Stimulated activated CD8-positive, alpha-beta memory T cell treated with anti-CD3 and anti-CD28 coated beads, Interleukin-4, amount 100 ng/mL, for 48 hours (primary cell): ENCODE measurements at places on chromosomes 7 and 10.

DNA sequence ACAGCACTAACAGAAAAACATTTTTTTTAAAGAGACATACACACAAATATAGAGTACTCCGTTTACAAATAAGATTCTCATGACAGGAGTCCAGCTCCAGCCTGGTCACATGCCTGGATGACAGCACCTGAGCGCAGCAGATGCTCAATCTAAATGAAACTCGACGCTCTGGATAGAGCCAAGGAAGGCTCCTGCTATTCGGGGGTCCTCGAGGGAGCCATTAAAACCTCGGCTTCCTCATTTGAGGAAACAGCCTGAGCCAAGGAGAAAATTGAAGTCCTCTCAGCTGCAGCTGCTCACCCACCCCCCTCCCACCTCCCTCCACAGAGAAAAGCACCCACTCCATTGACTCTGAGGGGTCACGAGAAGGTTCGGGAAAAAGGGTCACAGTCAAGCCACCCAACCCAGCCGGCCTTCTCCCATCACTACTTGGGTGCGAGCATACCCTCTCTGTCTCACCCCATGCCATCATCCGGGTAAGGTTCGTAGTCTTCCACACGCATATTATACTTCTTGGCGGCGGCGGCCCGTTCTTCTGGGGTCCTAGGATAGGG is 673 bp downstream of the NDUFB8 start:
- peak; percentile 39 for DNase-seq

GRCh38 chr10:10796061-10796773 is 221.5 kb upstream of the CELF2 start:
- DNase-seq, result no peak

GRCh38 chr7:35253460-35253709 is 515 bp downstream of the TBX20 start:
- DNase-seq, result no peak

DNA sequence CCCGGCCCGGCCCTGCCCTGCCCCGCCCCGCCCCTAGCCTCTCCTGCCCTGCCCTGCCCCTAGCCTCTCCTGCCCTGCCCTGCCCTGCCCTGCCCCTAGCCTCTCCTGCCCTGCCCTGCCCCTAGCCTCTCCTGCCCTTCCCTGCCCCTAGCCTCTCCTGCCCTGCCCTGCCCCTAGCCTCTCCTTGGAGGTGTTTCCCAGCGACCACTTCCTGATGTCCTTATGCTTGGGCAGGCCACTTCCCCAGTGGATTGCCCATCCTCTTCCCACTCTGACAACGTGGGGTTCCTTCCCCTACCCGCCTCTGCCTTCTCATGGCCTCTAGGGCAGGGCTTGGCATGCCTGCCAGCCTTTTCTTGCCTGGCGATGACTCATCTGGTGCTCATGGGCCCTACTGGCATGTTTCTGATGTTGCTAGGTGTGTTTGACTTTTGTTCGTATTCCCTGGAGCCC is 21.2 kb downstream of the PRXL2A start:
- DNase-seq, result no peak

- DNase-seq, result peak; percentile 31
Observed at GRCh38 chr10:7787150-7787856, 490 bp downstream of the KIN start.

DNA sequence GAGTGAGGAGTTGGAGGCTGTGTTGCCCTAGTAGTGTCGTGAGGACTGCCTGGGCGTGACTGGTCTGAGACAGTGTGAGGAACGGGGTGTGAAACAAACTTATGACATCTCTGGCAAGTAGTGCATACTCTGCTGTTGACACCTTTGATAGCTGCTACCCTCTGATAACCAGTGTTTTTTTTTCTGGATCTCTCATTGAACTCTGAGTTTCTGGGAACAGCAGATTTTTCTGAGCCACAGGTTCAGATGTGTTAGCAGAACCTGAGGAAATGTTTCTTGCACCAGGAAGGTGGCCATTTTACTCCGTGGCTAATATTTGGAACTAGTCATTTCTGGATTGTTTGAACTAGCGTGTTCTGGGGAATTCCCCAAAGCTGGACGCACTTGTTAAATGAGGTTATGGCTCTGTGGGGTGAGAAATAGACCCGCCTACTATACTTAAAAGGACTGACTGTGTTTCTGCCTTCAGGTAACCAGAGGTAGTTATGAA is 52.9 kb downstream of the AUTS2 start:
- no peak for DNase-seq

GRCh38 chr10:21600804-21601433 is 66.9 kb downstream of the MLLT10 start:
- no peak for DNase-seq

GRCh38 chr7:45927721-45928120 is 6.6 kb upstream of the IGFBP3 start:
- no peak for DNase-seq

GRCh38 chr7:44177570-44178131 is 11.6 kb downstream of the GCK start:
- no peak for DNase-seq

DNA sequence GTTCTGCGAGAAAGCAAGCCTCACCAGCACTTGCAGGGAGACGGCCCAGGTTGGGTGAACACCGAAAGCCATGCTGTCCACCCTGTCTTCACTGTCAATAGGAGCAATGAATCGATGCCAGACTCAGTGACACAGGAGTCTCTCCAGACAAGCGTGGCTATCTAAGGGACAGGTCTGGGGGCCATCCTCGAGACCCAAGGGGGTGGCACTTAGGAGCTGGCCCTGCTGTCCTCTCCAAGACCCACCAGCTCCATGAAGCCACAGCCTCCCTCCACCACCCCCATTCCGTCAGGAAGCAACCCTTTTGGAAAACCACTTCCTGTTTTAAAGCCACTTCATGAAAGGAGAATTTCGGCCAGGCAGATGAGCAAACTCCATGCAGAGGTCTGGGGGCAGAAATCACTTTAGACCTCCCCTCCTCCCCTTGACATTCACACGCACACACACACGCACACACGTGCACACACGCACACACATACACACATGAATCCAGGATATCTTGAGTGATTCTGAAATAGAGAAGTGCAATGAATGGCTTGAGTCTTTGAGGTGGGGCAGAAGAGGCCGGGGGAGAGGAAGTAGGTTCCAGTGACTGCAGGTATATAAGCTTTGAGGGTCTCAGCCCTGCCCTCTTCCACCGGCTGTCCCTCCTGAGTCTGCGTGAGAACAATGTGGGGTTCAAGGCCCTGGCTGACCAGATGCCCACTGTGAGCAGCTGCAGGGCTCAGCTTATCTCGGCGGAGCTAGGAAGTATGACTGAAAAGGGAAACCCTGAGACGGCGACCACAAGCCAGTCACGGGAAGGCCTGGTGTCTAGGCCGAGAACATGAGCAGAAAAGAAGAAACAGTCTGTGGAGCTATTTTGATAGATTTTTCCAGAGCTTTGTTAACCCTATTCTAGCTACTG is 25.0 kb downstream of the RGS10 start:
- DNase-seq, result peak; percentile 78

DNA sequence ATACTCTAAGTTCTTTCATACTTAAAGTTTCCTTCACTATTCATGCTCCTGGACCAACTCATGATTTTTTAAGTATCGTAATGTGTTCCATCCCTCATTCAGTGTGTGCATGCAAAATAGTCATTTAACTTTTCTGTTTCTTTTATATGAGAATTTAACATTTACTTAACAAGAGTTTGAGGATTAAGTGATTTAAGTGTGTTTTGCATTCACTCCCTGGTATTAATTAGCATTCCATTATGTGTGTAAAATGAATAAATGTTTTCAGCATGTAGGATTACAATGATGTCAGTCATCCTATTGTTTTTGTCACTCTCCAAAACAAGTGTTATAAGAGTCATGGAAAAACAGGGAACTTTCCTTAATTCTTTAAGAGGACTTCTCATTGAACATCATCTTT is 457.7 kb downstream of the IPMK start:
- DNase-seq, result no peak

GRCh38 chr7:42065942-42066341 is 171.1 kb downstream of the GLI3 start:
- no peak for DNase-seq

DNA sequence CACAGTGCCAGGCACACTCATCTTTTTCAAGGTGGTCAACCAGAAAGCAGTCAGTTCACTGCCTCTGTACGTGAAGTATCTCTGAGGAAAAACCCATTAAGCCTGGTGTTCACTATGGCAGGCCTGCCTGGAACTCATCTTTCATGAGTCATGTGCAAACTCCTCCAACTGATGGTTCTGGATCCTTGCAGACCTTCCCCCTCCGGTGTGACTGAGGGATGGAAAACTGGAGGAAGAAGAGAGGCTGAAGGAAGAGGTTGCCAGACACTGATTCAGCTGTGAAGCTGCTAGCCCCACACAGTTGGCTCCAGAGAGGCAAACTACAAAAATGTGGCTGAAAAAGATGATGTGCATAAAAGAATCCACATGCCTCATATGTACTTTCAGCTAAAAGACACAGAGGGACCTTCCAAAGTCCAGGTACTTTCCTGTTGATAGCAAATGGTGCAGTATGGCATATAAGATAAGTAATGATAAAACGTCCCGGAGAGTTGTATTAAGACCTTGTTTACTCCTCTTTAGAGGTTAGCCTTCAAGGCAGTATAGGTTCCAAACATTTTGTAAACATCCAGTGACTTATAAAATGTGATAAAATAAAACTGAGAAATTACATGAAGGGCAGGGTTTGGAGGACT is 2.7 kb downstream of the CYP3A5 start:
- DNase-seq, result no peak

DNA sequence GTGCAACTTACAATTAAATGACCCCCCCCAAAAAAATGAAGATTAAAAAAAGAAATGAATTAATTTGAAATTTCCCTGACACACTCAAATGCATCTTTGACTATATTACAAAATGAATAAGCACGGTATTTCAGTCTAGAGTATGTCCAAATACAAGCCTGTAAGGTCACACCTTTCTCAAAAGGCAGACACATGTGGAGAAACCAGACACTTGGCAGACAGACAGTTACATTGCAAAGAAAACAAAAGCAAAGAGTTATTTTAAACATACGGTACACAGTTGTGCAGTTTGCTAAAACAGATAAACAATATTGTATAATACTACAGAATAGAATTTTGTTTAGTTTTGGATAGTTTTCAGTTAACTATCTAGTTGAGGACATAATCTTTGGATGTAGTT is 153.0 kb downstream of the ATE1 start:
- DNase-seq, result no peak

- no peak for DNase-seq
Observed at GRCh38 chr7:127557803-127558202, 27.6 kb downstream of the GCC1 start.

DNA sequence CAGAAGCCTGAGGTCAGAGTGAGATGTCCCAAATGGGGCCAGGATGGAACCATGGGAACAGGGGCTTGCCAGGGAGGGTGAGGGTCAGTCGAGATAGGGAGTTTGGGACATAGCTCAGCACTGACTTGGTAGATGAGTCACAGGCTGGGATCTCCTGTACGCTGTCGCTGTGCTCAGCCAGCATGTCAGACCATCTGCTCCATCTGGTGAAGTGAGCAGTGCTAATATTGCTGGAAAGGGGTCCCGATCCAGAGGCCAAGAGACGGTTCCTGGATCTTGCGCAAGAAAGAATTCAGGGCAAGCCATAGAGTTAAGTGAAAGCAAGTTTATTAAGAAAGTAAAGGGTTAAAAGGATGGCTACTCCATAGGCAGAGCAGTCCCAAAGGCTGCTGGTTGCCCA is 505.6 kb downstream of the GALNT17 start:
- DNase-seq, result no peak

GRCh38 chr10:42479057-42479456 is 159.3 kb downstream of the ZNF33B start:
- no peak for DNase-seq

- DNase-seq, result no peak
Observed at GRCh38 chr10:124886195-124886594, 55.7 kb upstream of the ZRANB1 start.

- no peak for DNase-seq
Observed at GRCh38 chr7:35032166-35032565, 5.1 kb downstream of the DPY19L1 start.

GRCh38 chr10:58299580-58299979 is 30.6 kb downstream of the CISD1 start:
- peak; percentile 69 for DNase-seq

DNA sequence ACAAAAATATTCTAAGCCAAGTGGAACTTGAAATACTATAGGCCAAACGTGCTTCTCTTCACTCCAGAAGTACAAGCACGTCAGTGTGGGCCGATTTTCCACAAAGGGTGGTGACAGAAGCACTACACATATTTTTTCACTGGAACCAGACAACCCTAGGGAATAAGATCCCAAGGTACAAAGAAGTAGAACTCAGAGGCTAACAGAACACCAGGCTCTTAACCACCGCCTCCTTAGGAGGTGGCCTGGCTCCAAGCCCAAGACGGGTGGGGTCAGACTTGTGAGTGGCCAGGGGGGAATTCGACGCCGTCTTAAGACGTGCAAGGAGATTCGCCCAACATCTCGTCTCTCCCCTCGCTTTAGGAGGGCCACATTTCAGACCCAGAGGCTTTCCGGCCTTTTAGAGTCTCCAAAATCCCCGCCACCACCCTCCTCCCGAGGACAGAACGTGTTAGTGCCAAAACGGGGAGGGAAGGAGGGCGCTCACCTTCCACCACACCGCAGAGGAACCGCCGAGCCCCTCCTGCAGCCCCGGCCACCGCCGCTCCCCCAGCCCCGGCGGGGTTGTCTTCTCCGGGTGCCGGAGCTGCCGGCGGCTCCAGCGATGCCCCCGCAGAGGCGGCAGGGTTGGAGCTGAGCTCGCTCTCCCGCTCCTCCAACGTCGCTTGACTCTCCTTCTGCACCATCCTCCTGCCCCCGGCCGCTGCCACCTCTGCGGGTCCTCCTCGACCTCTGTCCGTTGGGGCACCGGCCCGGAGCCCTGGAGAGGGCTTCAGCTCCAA is 716 bp downstream of the OGA start:
- DNase-seq, result peak; percentile 58

DNA sequence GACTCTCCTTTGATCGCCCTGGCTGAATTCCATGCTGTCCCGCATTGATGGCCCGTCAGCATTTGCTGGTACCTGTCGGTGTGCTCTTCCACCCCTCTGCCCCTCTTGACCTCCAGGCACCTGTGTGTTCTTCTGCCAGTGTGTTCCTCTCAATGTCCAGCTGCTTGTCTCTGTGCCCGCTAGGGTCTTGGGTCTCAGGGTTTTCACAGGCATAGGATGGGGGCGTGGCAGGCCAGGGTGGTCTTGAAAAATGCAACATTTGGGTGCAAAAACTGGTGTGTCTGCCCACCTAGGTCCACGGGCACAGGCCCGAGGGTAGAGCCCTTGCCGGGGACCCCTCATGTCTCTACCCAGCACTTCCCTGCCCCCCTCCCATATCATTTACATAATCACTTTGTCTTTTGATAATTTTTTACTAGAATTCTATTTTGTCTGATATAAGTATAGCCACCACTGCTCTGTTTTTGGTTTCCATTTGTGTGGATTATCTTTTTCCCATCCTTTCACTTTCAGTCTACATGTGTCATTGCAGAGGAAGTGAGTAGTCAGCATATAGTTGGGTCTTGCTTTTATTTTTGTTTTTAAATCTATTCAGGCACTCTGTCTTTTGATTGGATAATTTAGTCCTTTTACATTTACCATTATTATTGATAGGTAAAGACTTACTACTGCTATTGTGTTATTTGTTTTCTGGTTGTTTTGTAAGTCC is 46.6 kb upstream of the ADRA2A start:
- no peak for DNase-seq
